ENCODE measurements at places on chromosomes 2 and 18.
A peak's percentile ranks its signal among the peaks of the same experiment; 100 is the strongest.

DNA sequence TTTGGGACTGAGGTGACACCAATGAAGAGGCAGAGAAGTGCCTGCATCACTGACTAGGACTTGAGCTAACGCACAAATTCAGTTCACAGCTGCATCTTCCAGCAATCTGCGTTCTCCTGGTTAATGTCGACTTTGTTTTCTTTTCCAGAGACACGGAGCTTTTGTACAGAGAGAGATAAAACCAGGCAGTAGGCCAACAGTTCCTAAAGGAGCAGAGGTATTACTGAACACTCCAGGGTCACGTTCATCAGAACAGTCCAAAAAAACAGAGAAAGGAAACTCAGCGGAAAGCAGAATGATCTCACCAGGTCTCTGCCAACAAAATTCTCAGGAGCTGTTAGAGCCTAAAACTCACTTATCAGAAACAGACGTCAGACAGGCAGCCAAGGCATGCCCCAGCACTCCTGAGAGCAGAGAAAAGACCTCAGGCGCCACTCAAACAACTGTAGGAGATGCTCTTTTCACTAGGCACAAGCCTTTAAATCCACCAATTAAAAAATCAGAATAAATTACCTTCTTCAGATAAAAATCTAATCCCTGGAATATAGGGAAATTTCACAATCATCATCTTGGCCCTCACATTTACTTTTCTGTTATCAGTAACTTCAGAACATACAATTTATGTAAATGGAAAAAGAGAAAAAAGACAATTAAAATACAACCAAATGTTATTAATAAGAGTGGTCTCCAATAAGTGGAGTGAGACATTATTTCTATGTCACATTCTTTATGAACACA is 95.9 kb upstream of the SPTBN1 start:
- DNase-seq: no peak

DNA sequence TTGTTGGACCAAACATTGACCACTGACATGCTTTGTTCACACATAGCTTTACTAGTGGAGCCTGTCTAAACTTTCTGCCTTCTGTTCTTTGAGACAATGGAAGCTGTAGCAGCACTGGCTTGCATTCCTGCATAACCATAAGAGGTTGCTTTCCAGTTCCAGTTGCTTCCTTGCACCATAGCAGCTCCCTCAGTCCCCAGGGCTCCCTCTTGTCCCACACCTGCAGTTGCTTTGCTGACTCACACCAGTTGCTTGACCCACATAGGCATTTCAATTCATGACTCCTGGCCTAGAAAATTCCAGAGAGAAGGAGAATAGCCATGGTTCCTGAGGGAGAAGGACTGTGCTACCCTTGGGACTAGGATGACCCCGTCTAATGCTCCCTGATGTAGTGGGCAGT is 20.9 kb downstream of the SGPP2 start:
- DNase-seq: no peak

DNA sequence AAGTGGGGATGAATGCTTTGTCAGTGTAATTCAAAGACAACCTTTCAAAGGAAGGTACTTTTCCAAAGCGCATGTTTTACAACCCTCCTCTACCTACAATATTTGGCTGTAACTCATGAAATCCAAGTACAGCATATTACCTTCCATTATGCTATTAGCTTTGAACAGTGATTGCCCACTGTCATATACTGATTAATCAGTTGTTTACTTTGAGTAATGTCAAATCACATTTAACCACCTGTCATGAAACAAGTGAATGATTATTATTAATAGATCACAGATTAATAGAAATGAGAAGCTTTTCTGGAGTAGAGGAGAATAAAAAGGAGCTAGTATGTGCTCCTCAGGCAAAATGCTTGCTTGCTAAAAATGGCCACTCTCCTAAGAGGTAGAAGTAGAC is 150.5 kb upstream of the SMAD7 start:
- DNase-seq: no peak

DNA sequence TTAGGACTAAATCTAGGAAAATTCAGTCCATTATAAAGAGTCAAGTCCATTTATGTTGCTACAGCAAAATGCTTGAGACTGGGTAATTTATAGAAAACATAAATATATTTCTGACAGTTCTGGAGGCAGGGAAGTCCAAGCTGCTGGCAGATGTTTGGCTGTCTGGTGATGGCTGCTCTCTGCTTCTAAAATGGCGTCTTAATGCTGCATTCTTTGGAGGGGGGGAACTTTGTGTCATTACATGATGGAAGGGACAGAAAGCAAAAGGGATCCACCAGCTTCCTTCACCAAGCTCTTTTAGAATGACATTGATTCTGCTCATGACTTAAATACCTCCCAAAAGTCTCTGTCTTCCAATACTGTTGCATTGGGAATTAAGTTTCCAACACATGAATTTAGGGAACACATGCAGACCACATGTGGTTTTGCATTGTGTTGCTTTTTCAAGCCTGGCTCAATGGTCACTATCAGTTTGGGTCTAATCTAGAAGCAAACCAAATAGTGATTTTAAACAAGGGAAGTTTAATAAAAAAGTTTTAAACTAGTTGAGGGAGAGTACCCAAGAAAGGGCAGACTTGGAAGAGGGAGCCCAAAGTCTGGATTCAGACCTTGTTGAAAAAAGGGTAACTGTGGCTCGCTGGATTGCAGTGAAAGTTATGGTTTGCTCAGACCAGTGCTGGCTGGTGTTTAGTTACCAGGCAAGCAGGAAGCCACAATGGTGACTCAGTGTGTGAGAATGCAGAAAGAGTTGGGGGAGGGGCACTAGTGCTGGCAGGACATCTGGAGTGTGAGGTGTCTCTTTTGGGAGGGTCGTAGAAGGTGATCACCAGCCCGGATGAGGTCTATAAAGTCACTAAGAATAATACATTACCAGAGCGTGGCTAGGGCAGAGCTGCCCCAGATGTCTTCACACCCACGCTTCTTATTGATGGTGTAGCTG is 30.8 kb downstream of the C18orf54 start:
- DNase-seq: no peak

GRCh38 chr2:114642988-114643553 is 200.6 kb downstream of the DPP10 start:
- no peak for DNase-seq

- no peak for DNase-seq
Observed at GRCh38 chr2:180910831-180911665, 69.4 kb upstream of the UBE2E3 start.

GRCh38 chr2:101831351-101831865 is 133.9 kb downstream of the MAP4K4 start:
- peak; percentile 70 for DNase-seq

GRCh38 chr2:153195342-153195741 is 283.2 kb downstream of the RPRM start:
- DNase-seq: no peak

DNA sequence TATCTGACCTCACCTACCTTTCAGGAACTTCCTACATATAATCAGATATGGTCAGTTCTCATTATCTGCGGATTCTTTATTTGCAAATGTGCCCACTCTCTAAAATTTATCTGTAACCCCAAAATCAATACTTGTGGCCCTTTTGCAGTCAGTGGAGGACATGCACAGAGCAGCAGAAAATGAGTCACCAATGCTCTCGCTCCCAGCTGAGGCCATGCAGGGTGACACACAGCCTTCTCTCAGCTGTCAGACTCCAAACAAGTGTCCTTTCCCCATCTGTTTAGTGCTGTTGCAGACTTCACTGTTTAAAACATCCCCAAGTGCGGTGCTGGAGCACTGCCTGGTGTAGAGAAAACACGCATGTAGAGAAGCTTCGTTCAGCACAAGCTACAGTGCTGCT is 171.9 kb upstream of the SALL3 start:
- no peak for DNase-seq

DNA sequence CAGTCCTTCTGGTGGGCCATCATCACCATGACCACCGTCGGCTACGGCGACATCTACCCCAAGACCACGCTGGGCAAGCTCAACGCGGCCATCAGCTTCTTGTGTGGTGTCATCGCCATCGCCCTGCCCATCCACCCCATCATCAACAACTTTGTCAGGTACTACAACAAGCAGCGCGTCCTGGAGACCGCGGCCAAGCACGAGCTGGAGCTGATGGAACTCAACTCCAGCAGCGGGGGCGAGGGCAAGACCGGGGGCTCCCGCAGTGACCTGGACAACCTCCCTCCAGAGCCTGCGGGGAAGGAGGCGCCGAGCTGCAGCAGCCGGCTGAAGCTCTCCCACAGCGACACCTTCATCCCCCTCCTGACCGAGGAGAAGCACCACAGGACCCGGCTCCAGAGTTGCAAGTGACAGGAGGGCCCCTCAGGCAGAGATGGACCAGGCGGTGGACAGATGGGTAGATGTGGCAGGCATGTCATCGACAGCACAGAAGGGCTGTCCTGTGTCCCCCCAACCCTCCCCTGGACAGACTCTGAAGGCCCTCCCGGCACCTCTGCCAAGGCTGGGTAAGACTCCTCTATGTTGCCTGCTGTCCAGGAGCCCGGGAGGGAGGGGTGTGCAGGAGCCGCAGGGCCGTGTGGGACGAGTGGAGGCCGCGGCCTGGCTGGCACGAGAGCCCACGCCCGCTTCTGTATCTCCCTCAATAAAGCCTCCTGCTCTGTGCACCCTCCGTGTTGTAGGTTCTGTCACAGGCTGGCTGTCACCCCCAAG is 2.0 kb downstream of the KCNF1 start:
- DNase-seq: no peak

DNA sequence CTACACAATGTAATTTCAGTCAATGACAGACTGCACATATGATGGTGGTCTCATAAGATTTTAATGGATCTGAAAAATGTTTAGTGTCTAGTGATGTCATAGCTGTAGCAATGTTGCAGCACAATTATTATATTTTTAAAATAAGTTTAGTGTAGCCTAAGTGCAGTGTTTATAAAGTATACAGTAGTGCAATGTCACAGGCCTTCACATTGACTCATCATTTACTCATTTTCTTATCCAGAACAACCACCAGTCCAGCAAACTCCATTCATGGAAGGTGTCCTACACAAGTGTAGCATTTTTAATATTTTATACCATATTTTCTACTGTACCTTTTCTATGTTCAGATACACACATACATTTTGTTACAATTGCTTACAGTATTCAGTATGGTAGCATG is 663.1 kb downstream of the ERBB4 start:
- DNase-seq: no peak

DNA sequence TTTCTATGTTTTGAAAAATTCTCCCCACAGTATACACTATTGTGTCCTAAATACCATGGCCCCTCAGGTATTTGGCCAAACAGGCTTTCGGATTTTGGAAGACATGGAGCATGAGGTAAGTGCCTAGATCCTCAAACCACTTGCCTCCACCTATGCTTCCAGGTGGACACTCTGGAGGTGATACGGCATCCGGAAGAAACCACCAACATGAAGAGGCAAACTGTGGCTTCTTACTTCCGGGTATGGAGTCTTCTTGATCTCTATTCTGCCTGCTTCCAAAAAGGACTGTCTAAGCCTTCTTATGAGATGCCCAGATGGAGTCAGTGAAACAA is 252.0 kb upstream of the SP5 start:
- DNase-seq: no peak

DNA sequence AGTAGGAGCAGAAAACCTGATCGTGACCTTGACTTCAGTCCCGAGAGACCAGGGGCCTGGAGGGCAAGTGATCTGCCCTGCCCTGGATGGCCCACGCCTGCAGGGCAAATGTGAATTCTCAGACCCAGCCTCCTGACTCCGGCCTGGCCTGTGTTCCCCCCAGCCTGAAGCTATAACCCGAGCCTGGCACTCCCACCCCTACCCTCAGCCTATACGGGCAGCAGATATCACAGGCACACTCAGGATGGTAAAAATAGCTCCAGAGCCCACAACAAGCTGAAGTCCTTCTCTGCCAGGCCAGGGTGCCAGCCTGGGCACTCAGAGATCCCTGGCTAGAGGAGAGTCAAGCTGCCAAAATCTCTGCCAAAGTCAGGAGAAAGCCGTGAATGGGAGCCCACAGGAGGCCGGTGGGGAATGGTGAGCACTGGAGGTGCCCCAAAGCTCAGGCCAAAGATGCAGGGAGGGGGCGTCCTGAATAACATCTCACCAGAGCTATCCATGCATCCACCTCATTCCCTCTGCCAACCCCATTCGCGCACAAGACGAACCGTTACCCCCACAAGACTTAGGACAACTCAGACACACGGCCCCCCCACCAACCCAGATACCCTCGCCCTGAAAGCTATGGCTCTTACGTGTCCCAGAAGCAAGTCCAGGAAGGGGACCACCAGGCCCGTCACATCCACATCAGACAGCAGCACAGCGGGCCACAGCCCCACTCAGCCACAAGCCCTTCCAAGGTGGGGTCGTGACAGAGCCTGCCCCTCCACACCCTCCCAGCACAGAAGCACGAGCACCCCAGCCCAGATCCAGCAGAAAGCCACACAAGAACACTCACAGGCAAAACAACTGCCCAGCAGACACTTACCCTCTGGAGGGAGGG is 144.9 kb downstream of the TNS1 start:
- DNase-seq: no peak

DNA sequence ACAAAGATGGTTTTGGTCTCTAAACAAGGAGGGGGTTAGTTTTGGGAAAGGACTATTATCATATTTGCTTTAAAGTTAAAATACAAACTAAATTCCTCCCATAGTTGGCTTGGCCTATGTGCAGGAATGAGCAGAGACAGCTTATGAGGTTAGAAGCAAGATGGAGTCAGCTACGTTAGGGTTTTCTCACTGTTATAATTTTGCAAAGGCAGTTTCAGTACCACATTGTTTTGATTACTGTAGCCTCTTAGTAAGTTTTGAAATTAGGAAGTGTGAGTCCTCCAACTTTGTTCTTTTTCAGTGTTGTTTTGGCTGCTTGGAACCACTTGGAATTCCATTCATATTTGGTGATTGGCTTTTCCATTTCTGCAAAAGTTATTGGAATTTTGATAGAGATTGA is 23.4 kb downstream of the LCLAT1 start:
- no peak for DNase-seq

DNA sequence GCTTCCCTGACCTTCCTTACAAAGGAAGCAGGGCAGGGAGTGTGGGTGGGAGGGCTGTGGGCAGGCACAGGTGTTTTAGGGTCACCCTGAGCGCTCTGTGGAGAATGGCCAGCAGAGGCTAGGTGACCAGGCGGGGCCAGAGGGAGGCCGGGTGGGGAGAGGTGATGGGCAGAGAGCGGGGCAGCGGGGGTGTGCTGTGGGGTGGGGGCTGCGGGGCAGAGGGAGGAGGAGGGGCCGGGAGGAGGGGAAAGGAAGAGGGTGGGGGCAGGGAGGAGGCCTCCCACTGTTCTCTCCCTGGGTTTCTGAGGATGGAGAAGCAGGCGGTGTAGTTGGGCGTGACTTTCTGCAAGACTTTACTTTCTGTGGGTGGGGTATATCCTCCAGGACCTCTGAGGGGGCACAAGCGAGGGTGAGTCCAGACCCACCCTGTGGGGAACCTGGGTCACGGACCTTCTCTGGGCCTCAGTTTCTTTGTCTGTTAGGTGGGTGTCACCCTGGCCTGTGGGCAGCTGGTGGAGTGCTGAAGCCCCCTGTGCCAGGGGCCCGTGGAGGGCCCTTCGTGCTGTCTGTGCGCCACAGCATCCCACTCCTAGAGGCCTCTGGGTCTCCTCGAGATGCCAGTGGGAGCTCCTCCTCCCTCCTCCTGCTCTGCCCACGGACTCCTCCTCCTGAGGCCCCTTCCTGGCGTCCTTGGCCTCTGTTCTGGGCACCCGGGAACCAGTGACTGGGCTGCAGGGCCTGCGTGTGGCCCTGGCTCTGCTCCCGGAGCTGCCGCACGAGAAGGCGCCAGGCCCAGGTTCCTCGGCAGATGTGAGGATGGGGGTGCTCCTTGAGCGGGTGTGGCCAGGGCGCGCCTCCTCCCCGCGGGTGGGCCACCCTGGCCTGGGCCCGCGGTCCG is 6.3 kb upstream of the NEU4 start:
- no peak for DNase-seq

GRCh38 chr2:106126705-106127281 is 67.3 kb downstream of the UXS1 start:
- DNase-seq: no peak

GRCh38 chr2:134623796-134624195 is 95.0 kb downstream of the TMEM163 start:
- DNase-seq: no peak

- DNase-seq: no peak
Observed at GRCh38 chr2:240921311-240921994, 15.3 kb downstream of the CROCC2 start.

Data from caudate nucleus (tissue), 63 donors.